ENCODE measurements at places on chromosomes 5 and 9.
A peak's percentile ranks its signal among the peaks of the same experiment; 100 is the strongest.

DNA sequence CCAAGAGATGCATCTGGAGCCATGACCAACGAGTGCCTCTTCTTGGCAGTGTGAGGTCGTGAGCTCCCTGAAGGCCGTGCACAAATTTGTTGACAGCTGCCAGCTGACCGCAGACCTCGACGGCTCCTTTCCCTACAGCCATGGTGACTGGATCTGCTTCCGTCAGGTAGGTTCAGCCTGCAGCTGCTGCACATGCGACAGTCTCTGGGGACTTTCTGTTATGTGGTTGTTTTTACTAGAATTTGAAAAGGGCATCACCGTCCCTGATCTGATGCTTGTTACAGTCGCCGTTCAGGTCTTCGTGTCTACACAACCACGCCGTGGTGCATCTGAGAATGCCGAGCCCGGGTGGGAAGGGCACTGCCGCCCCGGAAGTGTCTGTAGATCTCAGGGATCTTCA is 36.5 kb upstream of the LRRC14B start:
- DNase-seq: no peak

DNA sequence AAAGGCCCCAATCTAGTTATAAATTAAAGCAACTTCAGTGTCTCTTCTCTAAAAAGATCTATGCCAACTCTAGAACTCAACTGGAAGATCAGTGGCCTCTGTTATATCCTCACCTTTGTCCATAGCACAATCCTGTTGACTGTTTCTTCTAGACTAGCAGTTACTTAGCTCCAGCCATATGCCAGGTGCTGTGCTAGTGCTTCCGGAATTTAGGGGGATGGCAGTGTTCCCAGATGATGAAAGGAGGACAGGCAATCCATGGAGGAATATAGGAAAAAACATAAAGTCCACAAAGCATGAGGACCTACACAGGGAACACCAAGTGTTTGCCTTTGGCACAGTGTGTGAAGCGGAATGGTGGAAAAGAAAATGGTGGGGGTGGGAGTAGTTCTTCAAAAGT is 214.3 kb downstream of the MAPKAP1 start:
- no peak for DNase-seq

DNA sequence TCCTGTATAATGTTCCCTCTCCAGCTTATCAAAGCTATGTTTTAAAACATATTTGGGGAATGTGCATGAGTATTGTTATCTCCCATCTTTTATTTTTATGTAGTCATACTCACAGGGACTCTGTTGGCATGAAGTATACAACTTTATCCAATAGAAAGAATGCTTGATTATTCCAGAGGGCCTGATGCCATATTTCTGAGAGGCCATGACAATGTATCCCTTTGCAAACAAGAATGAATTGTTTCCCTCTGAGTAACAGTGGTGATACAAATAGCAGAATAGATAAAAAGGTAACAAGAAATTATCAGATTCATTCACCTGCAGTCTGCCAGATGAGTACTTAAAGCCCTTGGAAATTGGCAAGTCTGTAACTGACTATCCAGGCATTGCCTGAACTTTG is 125.9 kb downstream of the PLK2 start:
- no peak for DNase-seq

- no peak for DNase-seq
Measured at GRCh38 chr5:5135957-5136676, 4.0 kb upstream of the ADAMTS16 start.

DNA sequence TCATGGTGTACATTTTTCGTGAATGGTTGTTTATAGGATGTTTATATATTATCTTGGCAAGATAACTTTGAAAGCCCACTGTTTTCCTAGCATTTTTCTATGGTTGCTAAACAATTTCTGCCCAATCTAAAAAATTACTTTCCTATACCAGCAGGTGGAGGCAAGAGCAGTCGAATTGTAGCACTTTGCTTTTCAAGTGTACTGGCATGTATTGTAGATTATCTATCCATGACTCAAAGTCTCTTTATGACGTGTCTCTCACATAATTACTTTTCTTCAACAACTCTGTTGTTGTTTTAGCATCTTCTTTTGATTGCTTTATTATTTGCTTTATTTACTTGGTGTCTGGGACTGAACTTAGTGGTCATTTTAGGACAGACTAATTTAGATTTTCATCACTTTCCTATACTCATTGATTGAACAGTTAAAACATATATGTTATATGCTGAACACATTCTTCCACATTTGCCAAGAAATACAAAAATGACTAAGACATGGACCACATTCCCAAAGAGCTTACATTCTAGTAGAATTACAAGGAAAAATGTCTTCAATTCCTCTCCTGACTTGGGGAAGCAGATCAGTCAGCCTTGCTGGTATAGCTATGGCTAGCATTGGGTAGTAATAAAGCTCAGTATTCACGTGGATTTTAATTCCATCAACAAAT is 20.7 kb downstream of the NLN start:
- peak; percentile 27 for DNase-seq

- no peak for DNase-seq
Measured at GRCh38 chr5:123208668-123209501, 119.8 kb downstream of the PRDM6 start.
